ENCODE measurements at places on chromosomes 12 and 14.

- DNase-seq: no peak
Observed at GRCh38 chr12:91023326-91024004, 18.7 kb upstream of the EPYC start.

DNA sequence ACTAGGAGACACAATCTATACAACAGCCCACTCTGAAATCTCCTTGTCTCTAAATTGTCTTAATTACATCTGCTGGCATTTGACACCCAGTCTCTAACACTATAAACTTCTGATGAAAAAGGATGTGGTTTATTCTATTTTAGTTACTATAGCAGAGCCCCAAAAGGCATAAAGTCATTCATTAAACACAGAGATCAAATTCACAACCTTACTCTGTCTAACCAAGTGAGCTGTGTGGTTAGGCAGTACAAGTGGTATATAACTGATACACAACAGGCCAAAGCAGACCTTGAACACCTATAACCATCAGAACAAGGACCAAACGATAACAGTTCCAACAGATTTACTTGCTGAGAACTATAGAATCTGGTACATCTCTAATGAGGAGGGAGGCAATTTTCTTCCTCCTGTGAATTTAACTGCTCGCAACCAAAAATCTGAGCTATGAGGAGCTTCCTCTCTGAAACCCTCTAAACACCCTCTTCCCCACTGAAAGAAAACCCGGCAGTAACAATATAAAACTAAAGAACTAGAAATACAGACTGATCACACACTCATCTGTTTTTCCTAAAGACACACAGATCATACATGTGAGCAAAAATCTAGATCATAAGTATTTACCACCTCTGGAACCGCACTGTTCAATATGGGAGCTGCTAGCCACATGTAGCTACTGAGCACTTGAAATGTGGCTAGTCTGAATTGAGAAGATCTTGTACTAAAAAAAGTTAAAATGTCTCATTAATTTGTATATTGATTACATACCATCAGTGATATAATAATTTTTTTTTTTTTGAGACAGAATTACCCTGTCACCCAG, 17.7 kb downstream of the SPPL3 start:
- DNase-seq: no peak

GRCh38 chr14:23141706-23142444, 22.8 kb upstream of the CEBPE start:
- DNase-seq: peak; percentile 54

- DNase-seq: no peak
Observed at GRCh38 chr14:68271913-68272391, 452.4 kb downstream of the RAD51B start.

DNA sequence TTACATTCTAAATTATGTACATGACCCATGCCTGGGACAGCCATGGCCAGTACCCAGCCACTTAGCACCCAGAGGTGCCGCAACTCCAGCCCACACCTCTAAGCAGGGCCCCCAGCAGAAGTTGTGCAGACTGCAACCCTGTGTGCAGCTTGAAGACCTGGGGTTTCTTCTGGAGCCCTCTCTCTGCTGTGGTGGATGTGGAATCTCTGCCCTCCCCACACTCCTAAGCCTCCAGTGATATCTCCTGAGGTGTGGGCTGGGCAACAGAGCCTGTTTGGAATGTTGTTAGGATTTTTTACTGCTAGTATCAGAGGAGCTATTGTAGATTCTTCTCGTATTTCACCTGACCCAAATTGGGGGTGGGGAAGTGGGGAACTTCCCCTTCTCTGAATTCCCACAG, 59.4 kb upstream of the TUNAR start:
- no peak for DNase-seq

DNA sequence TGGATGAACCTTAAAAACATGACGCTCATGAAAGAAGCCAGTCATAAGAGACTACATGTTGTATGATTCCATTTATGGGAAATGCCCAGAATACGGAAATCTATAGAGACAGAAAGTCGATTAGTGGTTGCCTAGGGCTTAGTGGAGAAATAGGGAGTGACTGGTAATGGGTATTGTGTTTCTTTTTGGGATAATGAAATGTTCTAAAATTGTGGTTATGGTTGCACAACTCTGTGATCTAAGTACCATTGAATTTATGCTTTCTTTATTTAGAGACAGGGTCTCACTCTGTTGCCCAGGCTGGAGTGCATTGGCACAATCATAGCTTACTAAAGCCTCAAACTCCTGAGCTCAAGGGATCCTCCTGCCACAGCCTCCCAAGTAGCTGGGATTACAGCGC, 8.0 kb downstream of the RBMS2 start:
- no peak for DNase-seq

- DNase-seq: peak; percentile 75
Observed at GRCh38 chr14:105398044-105398725, at the start of gene TEX22. Gene TEX22, plus strand, starts transcription at chr14:105398538. Its CDS starts 803 bp downstream, at chr14:105399341.

- no peak for DNase-seq
Observed at GRCh38 chr14:33948869-33949408, 1.9 kb downstream of the EGLN3 start.

Data from NCI-H1048 (cell line).